NCI-H226 (cell line): ENCODE measurements at places on chromosomes 1 and 21.

- DNase-seq, result no peak
These were observed 459.4 kb downstream of the NPHP4 start for GRCh38 chr1:5532811-5533210.

GRCh38 chr1:70008660-70009059 is 196.7 kb downstream of the LRRC40 start:
- no peak for DNase-seq

GRCh38 chr1:24892188-24893153 is 37.6 kb downstream of the RUNX3 start:
- no peak for DNase-seq

DNA sequence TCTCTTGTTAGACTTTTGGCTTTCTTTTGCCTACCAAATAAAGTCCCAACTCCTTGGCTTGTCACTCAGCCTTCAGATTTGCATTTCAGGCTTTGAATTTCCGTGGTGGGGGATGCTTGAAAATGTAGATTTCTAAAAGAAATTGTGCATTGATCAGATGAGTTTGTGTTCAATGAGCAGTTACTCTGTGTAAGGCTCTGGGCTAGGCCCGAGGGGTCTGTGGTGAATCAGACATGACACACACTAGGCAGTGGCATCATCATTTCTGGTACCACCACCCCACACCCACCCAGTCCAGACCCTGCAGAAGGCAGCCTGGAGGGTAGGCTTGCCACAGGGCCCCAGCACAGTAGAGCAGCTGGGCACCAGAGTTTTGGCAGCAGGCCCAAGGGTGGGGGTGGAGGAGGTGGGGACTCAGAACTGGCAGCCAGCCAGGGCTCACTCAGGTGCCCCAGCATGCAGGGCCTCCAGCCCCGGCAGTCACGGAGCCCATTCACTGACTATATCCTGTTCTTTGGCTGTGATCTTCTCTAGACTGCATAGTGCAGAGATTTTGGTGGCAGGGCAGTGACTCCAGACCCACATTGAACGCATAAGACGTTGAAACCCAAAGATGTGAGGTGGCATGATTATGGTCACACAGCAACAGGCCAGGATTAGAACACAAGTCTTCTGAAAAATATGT is 97.2 kb upstream of the ARTN start:
- DNase-seq, result peak; percentile 36

DNA sequence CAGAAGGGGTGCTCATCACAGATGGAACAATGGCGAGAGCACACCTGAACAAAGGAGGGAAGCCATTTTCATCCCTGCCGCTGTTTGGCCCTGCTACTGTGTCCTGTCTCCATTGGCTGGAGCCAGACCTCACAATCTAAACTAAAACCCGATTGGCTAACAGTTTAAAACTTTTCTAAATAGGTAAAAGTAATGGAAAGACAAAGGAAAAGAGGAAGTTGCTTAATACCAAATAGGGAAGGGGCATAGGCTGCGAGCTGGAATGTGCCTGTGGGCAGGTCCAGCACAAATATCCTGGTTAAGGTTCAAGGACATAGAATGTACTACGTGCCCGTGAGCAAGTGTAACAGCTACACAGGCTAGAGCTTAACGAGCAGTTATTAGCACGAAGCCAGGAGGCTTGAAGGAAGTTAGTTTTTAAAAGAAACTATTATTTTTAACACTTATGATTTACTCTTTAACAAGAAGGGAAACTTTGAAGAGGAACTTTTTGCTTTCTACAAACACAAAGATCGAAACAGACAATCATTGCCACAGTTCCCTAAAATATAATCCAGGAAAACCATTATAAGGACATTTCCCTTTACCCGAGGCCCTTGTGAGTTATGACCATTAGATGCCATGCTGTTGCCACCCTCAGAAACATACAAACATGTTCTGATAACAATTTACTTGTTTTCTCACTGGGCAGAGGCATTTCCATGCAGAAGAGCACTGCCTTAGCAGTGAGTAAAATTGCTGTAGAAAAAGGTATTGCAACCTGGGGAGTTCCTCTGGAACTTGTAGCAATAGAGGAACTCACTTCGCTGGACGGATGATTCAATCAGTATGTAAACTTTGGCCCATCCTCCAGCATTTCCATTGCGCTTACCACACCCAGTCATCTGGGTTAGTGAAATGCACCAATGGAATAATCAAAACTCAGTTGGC is 4.8 kb upstream of the PTTG1IP start:
- no peak for DNase-seq

GRCh38 chr21:28885853-28886177 is 106.9 kb downstream of the LTN1 start:
- no peak for DNase-seq

DNA sequence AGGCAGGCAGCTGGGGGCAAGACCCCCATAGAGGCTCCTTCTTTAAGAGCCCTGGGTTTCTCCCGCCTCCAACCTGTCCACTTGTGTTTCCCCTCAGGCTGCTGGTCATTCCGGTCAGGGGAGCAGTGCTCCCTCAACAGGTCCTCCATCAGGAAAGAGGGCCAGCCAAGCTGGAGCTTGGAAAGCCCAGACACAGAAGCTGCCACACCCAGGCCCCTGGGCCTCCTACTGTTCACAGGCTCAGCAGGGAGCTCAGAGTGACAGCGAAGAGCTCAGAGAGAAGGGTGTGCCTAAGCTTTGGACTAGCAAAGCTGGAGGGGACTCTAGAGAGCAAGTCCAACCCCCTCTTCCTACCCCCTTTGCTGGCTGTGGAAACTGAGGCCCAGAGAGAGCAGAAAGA is 10.3 kb upstream of the CDCP2 start:
- no peak for DNase-seq

- no peak for DNase-seq
These were observed 10.8 kb downstream of the PIK3C2B start for GRCh38 chr1:204483791-204484190.

DNA sequence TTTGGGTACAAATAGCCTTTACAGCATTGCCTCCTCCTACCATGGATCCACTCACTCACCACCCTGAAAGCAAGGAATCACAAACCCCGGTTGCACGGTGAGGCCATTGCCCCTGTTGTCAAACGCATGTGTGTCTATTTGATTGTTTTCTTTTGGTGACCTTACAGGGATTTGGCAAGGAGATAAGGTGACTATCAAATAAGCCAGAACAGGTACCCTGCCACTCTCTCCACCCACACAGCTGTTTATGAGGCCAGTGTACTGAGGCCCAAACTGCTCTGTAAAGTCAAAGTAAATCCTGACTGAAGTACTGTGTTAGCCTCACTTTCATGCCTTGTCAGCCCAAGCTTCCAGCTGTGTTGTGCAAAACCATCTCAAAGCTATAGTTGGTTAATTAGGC is 136.4 kb downstream of the HUNK start:
- DNase-seq, result no peak
